ENCODE measurements at places on chromosomes 12 and 14. TPM values are rescaled to one million over a fixed set of nuclear protein-coding genes. Genes with fewer than 3 reads are reported as not detected.

DNA sequence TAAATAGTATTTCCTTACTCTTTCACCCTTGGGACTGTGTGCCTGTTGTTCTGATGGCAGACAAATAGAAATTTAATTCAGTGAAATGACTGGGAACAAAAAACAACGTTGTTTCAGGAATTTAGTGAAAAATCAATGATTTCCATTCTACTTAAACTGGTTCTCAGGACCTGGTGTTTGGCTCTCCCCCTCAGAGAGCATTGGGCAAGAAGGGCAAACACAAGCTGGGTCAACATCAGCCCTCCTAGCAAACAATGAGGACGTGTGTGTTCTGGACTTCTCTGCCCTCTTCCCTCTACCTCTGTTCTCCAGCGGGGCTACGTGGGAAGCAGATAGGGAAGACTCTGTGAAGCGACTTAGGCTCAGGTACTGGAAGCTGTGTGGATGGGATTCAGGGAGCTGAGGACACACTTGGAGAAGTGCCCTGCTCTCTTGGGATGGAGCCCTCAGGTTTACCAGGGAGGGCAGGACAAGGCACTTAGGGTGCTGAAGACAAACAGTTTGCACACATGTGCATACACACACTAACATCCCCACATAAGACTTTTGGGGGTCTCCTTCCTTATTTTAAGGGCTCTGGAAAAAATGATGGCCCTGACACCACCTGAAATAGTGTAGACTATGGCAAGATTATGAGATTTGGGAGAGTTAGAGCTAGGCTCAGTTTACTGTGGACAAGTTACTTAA lies 7.6 kb upstream of the SERPINA1 start:
- H3K36me3 ChIP-seq, result no peaks in the 10 kb centered on the region
- no peak overlapping the region for H3K27ac ChIP-seq
- H3K4me1 ChIP-seq, result peaks cover 13% of the 10 kb centered on the region
- no peak overlapping the region for H3K4me3 ChIP-seq
- no peak for DNase-seq

Gene OTOGL
- under 0.01 TPM for total RNA-seq

- H3K27me3 ChIP-seq, result no peaks in the 10 kb centered on the region
- H3K4me1 ChIP-seq, result peaks cover 29% of the 10 kb centered on the region
- peak overlapping the region; percentile 92 for H3K27ac ChIP-seq
- DNase-seq, result peak; percentile 96
- H3K36me3 ChIP-seq, result no peaks in the 10 kb centered on the region
These were observed 356.4 kb upstream of the DDHD1 start for GRCh38 chr14:53509276-53510244.

DNA sequence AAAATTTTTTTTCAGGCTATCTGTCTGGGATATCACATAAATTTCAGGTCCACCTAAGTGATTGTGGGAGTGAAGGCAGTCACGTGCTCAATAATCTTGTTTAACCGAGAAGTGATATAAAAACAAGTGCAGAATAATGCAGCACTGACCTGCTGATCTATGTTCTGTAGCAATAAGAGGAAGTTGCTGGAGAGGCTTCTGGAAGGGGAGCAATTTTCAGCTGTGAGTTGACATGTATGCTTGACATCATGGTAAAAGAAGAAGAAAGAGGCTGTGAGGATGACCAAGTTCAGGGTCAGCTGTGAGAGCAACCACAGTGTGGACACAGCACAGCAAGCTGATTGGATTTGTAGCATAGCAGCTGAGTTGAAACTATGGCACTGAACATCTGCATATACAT lies 172.0 kb upstream of the PELI2 start:
- H3K36me3 ChIP-seq, result no peaks in the 10 kb centered on the region
- H3K27ac ChIP-seq, result no peak overlapping the region
- H3K27me3 ChIP-seq, result no peaks in the 10 kb centered on the region

- peak overlapping the region; percentile 99 for H3K27ac ChIP-seq
- DNase-seq, result no peak
- peaks cover 71% of the 10 kb centered on the region for H3K4me1 ChIP-seq
These were observed 1.8 kb downstream of the AHNAK2 start for GRCh38 chr14:104976198-104977007.

- H3K27me3 ChIP-seq, result no peaks in the 10 kb centered on the region
- DNase-seq, result no peak
- no peaks in the 10 kb centered on the region for H3K36me3 ChIP-seq
- no peak overlapping the region for H3K27ac ChIP-seq
- H3K4me3 ChIP-seq, result no peak overlapping the region
These were observed 135.6 kb downstream of the SLC25A21 start for GRCh38 chr14:37036669-37037341.

- no peak overlapping the region for H3K4me3 ChIP-seq
- no peaks in the 10 kb centered on the region for H3K36me3 ChIP-seq
- no peaks in the 10 kb centered on the region for H3K4me1 ChIP-seq
- H3K27me3 ChIP-seq, result no peaks in the 10 kb centered on the region
These were observed 169.2 kb downstream of the APAF1 start for GRCh38 chr12:98814254-98814653.

DNA sequence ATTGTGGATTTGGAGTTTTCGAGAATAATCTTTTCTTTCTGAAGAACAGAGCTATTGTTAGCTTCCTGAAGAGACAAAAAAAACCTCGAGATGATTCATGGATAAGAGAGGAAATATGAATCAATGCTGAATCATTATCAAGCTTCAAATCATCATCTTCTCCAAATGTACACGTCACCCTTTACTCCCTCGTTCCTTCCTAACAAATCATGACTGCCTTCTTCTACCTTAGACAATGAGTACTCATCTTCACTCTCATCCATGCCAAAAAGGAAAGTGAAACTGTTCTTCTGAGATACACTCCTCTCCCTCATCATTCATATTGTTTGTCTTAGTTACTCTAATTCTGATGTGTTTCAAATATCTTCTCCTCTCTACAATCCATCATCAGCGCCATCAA lies 1115.8 kb upstream of the ATXN7L3B start:
- DNase-seq, result no peak
- H3K36me3 ChIP-seq, result no peaks in the 10 kb centered on the region

Gene SYNE3
- total RNA-seq, result 27.0 TPM

DNA sequence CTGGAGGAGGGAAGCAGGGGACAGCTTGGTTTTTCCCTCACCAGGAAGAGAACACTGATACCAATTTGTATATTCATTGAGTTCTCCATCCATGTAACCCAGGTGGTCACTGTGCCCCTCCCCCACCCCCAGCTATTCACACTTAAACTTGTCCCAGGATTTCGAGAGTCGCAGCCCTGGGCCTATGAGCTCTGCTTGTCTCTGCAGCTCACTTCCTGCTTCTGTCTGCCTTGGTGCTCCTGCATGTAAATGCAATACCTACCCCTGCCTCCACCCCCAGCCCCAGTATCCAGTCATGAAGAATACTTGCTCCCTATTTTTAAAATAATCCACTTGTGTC lies 452.2 kb downstream of the BCL11B start:
- H3K4me3 ChIP-seq, result no peak overlapping the region
- no peak for DNase-seq

DNA sequence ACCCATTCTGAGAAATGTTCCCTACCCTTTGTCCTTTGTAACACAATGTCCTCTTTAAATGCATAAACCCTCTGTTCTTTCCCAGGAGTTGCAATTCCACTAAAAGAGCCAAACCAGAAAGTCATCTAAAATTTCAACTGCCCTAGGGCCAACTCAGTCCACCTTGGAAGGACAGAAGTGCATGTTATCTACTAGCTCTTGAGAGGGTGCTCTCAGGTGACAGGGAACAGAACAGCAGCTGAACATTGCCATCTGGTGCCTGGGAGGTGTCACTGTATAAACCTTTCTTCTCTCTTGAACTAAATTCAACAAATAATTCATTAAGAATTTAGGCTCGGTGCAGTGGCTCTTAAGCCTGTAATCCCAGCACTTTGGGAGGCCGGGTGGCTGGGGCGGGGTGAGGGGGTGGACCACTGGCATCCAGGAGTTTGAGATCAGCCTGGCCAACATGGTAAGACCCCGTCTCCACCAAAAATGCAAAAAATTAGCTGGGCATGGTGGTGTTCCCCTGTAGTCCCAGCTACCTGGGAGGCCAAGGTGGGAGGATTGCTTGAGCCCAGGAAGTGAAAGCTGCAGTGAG lies 10.3 kb upstream of the FERMT2 start:
- H3K36me3 ChIP-seq, result no peaks in the 10 kb centered on the region
- no peak overlapping the region for H3K4me3 ChIP-seq
- H3K4me1 ChIP-seq, result no peaks in the 10 kb centered on the region

DNA sequence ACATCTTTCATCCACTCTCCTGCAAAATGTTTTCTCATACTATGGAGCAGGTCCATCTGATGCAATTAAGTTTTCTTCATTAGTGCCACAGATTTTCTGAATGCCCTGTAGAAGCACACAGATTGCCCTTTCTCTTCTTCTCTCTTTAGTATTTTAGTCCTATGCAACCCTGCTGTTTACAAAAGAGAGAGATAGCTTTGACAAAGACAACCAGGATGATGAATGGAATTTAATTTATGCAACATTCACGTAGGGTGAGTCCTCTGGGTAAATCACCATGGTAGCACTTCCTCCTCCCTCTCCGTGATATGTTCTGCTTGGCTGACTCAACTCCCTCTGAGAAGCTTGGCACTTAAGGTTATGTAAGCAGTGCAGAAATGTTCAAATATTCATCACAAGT lies 400.9 kb upstream of the PDE3A start:
- no peak overlapping the region for H3K4me3 ChIP-seq
- H3K27me3 ChIP-seq, result no peaks in the 10 kb centered on the region
- DNase-seq, result no peak
- no peaks in the 10 kb centered on the region for H3K4me1 ChIP-seq
- H3K27ac ChIP-seq, result no peak overlapping the region
- no peaks in the 10 kb centered on the region for H3K36me3 ChIP-seq

Gene SMIM41
- 1.5 TPM for total RNA-seq

Gene HOXC12
- not detected for total RNA-seq

DNA sequence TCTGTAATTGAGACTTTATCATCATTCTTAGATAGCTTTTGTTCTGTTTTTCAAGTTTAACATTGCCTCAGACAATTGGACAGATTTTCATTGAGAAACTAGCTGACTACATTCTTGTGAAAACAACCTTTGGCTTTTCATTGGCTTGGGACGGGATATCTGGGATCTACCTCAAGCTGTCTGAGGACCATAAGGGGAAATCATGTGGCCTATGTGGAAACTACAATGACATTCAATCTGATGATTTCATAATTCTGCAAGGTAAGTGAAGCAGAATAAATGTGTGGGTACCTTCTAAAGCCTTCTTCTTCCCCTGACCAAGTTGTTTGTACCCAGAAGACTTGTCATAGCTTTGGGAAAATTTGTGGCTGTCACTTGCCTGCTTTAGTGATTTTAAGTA lies 133.5 kb downstream of the OTOGL start:
- H3K4me3 ChIP-seq, result no peak overlapping the region
- DNase-seq, result no peak
- H3K36me3 ChIP-seq, result no peaks in the 10 kb centered on the region
- H3K4me1 ChIP-seq, result no peaks in the 10 kb centered on the region

DNA sequence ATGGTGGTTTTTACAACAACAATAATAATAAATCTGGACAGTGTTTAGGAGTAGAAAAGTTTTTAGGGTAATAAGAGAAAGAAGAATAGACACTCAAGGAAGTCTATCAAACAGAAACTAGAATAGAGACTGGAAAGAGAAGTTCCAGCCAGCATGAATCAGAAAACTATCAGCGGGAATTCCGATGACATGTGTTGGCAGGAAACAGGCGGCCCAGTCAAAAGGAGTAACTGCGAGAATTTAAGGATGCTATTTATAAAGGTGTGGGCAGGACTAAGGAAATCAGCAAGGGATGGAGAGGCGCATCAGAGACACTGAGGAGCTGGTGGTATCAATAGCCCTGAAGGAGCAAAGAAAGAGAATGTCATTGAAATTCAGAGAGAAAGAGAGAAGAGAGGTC lies 89.9 kb downstream of the TBX5 start:
- H3K4me3 ChIP-seq, result no peak overlapping the region
- no peaks in the 10 kb centered on the region for H3K27me3 ChIP-seq
- no peaks in the 10 kb centered on the region for H3K4me1 ChIP-seq
- no peak for DNase-seq

DNA sequence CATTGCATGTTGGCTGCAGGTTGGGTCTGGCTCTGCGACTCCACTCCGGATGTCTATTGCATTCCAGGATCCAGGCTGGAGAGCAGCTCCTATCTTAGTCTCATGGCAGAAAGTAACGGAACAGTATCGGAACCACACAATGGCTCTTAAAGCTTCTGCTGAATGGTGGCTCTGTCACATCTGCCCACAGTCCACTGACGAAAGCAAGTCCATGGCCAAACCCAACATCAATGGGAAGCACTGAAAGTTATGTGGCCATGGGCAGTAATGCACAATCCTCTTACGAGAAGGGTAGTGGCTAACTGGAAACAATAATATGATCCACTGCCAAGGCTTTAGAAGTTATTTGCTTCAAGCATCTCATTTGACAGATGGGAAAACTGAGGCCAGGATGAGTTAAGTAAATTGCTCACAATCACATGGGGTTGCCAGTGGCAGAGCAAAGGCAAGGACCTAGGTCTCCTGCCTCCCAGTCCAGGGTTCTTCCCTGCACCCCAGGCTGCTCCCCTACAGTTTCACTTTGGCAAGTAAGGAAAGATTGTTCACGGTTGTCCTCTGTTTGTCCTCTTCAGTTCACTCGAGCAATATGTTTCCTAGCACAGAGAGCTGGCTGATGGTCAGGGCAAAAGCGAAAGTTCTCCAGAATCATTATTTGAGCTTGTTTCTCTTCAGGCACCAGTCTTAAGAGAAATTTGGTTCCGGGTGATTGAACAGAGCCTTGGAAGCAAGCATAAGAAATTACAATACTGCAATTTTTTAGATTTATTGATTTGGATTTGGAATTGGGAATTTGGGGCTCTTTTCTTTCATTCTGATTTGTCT lies 54.2 kb downstream of the CKAP4 start:
- no peak for DNase-seq
- H3K27me3 ChIP-seq, result no peaks in the 10 kb centered on the region
- H3K4me1 ChIP-seq, result peaks cover 16% of the 10 kb centered on the region
- H3K36me3 ChIP-seq, result no peaks in the 10 kb centered on the region

DNA sequence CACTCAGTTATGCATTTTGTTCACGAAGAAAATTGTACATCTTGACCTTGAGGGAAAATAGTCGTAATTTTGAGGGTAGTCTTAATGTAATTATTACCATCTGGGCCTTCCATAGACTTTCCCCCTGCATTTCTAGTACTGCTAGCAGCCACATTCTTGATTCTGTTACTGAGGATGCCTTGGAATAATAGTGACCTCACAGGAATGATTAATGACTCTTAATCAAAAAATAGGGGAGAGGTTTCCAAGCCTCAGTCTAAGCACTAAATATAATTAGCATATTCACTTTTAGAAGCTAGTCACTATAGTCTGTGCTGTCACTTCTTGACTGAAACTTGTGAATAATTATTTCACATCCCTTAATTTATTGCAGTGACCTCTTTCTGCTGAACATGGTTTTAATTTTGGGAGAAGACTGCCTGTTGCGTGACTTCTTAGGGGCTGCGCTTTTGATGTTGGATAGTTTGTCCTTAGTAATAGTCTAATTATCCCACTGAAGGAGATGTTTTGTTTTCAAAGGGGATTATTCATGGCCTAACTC lies 400.5 kb downstream of the ADAMTS20 start:
- H3K4me1 ChIP-seq, result peaks cover 22% of the 10 kb centered on the region
- DNase-seq, result no peak
- H3K27me3 ChIP-seq, result no peaks in the 10 kb centered on the region
- no peak overlapping the region for H3K4me3 ChIP-seq

Gene MDGA2
- not detected for total RNA-seq

- no peaks in the 10 kb centered on the region for H3K27me3 ChIP-seq
- H3K27ac ChIP-seq, result peak overlapping the region; percentile 12
- no peak for DNase-seq
- H3K4me1 ChIP-seq, result peaks cover 17% of the 10 kb centered on the region
- H3K36me3 ChIP-seq, result no peaks in the 10 kb centered on the region
These were observed 182.9 kb upstream of the FAR2 start for GRCh38 chr12:28966046-28966780.

All from vagina (tissue), 2 donors.